ENCODE measurements at places on chromosomes 4 and X.

GRCh38 chr4:101806914-101807313 is 16.4 kb downstream of the BANK1 start:
- DNase-seq: no peak

DNA sequence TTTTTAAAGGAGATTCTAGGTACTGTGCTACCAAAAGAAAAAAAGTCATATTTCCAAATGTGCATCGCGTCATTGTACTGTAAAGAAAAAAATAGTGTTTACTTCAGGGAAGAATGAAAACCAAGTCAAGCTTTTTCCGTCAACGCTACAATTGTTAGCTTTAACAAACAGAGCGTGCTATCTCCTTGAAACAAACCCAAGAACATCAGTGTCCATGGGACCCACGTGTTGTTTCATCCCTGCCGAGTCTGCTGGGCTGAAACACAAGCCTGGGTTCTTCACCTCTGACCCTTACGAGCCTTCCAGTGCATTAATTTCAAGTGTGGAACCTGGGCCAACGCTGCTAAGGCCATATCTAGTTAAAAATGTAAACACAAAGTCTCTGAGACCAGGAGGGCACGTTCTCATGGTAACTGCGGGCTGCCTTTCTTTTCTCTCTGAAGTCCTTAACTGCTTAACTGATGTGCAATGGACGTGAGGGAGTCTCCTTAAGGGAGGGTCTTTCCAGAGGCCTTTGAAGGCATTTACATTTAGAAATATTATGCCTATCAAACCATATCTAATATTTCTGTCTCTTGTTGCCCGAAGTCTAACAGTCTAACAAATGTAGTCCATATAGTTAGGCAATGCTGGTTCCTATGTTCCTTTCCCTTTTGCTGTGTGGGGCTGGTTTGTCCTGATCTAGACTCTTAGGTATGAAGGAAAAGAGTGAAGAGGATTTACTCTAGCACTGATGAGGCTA is 36.3 kb downstream of the ING2 start:
- DNase-seq: no peak

DNA sequence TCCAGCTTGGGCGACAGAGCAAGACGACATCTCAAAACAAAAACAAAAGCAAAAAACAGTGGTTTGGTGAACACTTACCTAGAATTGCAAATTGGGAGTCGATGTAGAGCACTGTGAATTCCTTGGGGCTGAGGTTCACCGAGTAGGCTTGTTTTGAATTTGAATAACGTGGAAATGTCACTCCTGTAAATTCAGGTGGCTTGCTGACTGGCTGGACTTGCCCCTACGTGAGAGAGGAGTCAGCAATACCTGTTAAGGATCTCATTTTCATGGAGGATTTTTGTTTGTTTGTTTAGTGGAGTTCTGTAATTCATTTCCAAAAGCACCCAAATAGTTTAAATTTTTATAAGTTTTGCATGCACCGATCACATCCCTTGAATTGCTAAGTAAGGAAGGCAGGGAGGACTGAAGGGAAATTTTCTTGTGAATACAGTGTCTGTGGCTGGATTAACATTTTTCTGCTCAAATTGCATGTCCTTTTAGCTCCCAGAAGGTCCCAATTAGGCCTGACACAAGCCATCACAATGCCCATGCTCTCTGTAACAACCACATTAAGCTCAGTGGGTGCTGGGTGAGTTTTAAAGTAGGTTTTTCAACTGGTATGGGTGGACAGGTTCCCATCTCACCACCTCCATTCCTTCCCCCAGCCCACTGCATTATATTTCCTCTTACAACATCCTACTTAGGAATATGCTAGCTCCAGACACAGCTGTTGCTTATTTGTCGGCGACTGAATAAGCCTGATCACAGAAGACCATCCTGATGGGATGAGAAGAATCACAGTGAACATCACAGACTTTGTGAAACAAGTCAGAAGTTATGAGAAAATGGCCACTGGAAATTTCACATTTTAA is 58.5 kb upstream of the TTC29 start:
- no peak for DNase-seq

DNA sequence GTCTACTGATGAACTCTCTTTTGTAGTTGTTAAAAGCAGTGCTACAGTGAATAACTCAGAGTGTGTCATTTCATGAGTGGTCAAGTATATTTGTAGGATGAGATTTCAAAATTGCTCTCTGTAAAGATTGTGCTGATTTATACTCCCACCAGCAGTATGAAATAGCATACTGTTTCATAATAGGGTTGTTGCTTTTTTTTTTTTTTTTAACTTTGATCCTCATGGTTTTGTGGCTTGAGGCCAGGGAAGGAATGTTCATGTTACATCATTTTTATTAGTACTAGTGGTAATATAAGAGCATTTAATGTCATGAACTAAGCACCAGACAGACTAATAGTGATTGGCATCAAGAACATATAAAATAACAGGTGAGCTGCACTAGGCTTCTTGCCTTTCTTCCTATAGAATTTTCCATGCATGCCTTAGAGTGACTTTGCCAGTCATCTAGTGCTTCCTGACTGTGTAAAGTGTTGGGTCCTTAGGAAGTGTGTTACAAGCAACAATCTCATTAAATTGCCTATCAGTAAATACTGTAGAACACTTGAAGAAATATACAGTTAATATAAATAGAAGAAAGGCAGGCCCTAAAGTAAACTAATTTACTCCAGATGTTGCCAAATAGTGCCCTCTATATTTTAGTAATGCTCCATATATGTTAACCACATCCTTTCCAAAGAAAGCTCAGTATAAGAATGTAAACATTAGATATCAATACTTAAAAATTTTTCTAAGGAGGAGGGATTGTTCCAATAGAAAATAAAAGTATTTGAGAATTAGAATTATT is 38.6 kb upstream of the MSMO1 start:
- no peak for DNase-seq

- DNase-seq: no peak
These were observed 71.3 kb downstream of the PAK3 start for GRCh38 chrX:111167334-111167733.

- no peak for DNase-seq
These were observed 100.0 kb downstream of the ADAMTS3 start for GRCh38 chr4:72468904-72469502.

DNA sequence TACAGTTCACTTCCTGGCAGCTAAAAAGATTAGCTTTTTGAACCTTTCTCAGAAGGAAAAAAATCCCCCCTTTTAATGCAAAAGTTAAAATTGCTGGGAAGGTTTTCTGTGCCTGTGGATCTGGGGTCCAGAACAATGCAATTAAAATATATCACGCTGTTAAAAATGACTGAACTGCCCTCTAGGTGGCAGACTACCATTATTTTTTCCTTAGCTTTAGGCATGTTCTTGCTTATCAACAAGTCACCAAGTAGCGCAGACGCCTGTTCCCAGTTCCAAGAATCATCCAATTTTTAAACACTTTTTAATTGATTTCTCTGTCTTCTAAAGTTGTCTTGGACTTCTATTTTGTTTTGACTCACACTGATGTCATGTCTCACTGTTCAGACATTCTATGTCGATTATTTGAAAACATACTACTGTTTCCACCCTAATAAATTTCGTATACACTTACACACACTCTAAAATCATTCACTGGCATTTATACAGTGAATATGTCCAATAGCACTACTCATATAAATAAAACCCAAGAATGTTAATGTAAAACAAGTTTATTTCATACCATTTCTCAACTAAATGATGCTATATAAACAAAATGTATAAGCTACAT is 661.6 kb downstream of the RAPGEF2 start:
- no peak for DNase-seq

DNA sequence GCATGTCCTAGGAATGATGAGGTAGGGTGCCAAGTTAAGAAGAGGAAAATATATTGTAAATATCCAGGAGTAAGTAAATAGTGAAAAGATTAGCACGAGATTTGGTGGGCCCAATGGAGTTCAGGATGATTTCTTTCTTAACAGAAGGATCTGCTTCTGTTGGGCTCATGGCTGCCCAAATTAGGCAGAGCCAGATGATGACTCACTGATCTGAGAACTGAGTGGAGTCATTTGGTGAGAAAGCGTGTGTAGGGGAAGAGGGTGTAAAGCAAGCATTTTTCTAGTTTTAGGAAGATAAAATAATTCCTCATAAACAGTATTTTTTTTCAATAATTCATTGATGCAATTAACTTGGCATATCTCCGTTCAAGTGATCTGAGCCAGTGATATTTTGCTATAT is 1.6 kb downstream of the TBX22 start:
- no peak for DNase-seq

DNA sequence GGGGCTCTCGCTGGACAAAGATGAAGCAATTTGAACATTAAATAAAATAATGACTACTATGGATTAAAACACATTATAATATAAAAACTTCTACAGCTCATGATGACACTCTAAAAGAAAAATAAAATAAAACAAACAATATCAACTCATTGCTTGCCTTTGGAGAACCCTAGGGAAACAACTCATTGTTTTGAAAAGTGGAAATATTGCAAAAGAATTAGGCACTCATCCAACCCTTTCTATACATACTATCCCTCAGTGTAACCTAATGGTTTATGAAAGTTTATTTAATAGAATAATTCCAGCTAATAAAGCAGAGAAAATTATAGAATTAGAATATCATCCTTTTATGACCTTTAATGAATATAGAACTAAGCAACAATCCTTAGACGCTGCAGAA is 718 bp downstream of the RAB40A start:
- DNase-seq: no peak
